NCI-H2029 (cell line): ENCODE measurements at places on chromosomes 1 and 21.

GRCh38 chr1:31548534-31548906 lies 27.8 kb upstream of the TINAGL1 start:
- no peak for DNase-seq

- no peak for DNase-seq
These were observed 239.1 kb downstream of the RERE start for GRCh38 chr1:8578132-8578877.

DNA sequence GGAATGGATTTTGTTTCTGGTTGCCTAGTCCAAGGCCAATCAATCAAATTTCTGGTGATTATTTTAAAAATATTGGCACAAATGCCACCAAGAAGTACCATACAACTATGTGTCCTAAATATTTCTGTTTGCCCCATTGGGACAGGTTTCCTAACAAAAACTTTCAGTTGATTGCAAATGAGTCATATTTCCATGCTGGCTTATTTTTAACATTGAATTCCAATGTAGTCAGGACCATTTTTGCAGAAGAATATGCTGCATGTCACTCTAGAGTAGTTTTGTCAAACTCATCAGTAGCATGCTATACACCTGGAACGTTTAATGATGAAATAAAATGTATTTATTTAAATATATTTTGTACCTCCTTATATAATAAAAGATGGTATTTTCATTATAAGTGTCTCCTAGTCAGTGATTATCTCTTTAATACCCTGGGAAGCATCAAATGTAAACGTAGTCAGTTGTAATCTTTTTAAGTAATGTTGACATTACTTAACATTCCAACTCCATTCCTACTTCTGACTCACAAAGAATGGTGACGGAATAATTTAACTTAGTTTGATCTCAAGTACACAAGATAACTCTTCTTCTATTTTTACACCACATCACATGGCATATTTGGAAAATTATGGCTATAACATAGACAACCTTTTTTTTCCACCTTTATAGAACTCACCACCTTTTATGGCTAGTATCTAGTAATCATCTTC lies 39.0 kb upstream of the USH2A start:
- no peak for DNase-seq

GRCh38 chr1:114122941-114123618 lies 30.6 kb downstream of the SYT6 start:
- DNase-seq, result no peak

GRCh38 chr21:31647650-31648049 lies 11.8 kb upstream of the SOD1 start:
- no peak for DNase-seq

- DNase-seq, result no peak
These were observed 138.4 kb downstream of the RHOU start for GRCh38 chr1:228873709-228874108.

GRCh38 chr1:208235982-208236761 lies 8.0 kb downstream of the PLXNA2 start:
- DNase-seq, result peak; percentile 21

GRCh38 chr1:220976390-220976789 lies 97.1 kb downstream of the HLX start:
- no peak for DNase-seq

GRCh38 chr21:45912611-45913417 lies 68.8 kb upstream of the COL6A1 start:
- DNase-seq, result no peak

GRCh38 chr1:178937695-178938094 lies 66.8 kb upstream of the ANGPTL1 start:
- DNase-seq, result no peak

- DNase-seq, result no peak
These were observed 24.6 kb downstream of the PROX1 start for GRCh38 chr1:214012418-214012817.

GRCh38 chr1:74895411-74895810 lies 162.5 kb downstream of the TYW3 start:
- DNase-seq, result no peak

DNA sequence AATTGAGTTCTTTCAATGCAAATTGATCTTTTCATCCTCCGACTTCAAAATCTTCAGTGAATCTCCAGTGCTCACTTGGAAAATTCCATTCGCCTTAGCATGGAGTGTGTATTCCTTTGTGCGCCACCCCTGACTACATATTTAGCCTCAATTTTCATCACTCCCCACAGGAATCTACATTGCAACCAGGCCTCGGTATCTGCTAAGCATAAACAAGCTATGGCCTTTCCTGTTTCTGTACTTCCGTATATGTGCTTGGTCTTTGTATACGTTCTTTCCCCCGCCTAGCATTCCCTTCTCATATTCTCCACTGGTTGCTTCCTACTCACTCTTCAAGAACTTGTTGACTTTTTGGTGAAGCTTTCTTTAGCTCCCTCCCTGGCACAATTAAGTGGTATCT lies 470.8 kb downstream of the LMO4 start:
- no peak for DNase-seq

GRCh38 chr1:209766051-209766450 lies 10.2 kb downstream of the TRAF3IP3 start:
- DNase-seq, result no peak

GRCh38 chr1:109499661-109500536 lies 6.0 kb downstream of the CYB561D1 start:
- DNase-seq, result peak; percentile 16

- no peak for DNase-seq
These were observed 32.1 kb upstream of the NEK7 start for GRCh38 chr1:198124673-198125072.

GRCh38 chr21:24045775-24046215 lies 1561.5 kb downstream of the MRPL39 start:
- DNase-seq, result peak; percentile 9

- DNase-seq, result no peak
These were observed 35.6 kb downstream of the ADARB1 start for GRCh38 chr21:45109831-45110492.

GRCh38 chr1:247421074-247421473 lies 5.1 kb downstream of the NLRP3 start:
- no peak for DNase-seq

- peak; percentile 87 for DNase-seq
These were observed 2.3 kb upstream of the MKNK1 start for GRCh38 chr1:46606255-46606965.

DNA sequence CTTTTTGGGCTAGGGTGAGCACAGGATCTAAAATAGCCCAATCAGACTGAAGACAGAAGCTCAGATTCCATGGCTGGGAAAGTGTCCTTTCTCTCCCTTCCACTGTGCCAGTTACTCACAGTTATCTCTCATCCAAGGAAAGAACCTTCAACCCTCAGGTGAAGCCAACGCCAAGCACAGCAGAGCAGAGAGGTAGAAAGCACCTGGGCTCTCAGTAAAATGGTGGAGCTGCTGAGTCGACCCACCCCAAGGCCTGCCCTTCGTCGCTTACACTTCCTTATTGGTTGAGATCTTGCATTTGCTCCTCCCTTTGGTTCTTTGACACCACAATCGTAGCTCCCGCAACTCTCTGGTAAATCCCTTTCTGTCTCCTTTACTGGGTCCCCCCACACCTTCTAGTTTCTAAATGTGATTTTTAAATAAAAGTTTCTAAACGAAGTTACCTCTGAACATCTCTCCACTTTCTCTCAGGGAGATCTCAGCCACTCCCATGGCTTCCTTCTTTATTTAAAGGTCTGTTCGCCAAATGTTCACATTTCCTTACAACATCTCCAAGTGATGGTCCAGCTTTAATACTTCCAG lies 27.5 kb upstream of the SLC30A1 start:
- DNase-seq, result no peak

DNA sequence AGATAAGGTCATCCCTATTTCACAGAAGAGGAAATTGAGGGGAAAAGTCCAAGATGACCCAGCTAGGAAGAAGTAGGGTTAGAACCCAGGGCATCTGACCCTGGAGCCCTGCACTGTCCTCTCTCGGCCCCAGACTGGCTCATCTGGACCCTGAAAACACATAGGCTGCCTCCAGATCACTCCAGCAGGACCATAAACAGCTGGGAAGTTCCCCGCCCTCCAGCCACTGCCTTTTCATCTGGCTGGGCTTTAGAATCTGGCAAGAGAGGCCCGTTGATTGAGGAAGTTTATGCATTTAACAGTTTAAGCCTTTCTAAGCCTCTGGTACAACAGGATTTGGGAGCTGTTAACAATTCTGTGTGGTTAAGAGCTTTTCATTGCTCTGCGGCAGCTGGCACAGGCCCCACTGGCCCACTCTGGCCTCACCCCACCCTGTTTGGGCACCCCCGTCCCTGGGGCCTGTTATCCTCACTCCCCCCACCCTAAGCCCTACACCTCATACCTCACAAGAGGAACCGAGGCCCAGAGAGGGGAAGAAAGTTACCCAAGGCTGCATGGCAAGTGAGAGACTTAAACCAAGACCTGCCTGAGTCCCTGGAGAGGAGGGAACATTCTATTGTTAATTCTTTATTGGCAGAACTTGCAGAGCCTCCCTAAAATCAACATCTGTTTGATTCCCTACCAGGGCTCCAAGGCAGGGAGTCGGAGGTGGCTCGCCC lies 84.2 kb downstream of the EPHB2 start:
- no peak for DNase-seq

- DNase-seq, result no peak
These were observed 75.9 kb downstream of the VWA5B1 start for GRCh38 chr1:20366463-20367115.

DNA sequence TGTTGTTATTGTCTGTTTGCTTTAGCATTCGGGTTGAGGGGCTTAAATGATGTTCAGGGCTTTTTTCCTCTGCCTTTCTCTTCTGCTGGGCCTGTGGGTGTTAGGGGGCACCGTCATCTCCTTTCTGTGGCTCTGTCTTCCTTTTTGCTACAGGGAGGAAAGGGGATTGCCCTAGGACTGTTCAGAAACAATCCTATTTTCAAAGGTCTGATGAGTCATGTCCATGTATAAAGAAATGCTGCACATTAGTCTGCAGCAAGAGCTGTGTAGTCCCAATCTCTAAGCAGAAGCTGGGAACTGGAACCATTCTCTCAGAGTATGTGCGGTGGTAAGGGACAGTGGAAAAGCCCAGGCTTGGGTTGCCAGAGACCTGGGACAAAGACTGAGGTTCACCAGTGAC lies 462.3 kb downstream of the OMA1 start:
- DNase-seq, result no peak
